ENCODE measurements at places on chromosomes 7 and 10.

DNA sequence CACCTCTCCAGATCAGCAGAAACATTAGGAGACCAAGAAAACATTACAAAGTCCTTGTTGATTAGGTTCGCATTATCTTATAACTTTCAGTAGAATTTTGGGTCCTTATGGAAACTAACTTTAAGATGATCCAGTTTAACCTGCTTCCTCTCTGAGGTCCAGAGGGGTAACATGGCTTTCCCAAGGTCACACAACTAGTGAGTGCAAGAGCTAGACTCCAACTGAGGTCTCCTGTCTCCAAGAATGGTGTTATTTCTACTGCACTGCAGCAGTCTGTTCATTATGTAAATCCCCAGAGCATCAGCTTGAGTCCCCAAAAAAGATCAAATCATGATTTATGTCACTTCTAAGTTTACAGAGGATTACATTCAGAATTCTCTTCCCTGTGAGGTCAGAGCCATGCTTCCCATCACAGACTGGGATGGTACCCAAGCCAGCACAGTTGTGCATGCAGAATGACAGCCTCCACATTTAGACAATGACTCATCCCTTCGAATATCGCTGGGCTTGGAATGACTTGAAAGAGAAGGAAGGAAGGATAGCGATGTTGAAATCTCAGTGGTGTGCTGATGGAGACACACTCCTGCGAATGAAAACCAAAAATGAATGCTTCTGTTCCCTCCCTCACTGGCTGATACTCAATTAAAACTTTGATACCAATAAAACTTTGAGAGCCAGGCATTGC lies 163.1 kb upstream of the PLXNA4 start:
- no peak for DNase-seq

GRCh38 chr10:35000936-35001335 lies 89.2 kb downstream of the CUL2 start:
- DNase-seq: no peak

- no peak for DNase-seq
Observed at GRCh38 chr10:79424221-79425073, 21.0 kb downstream of the ZCCHC24 start.

DNA sequence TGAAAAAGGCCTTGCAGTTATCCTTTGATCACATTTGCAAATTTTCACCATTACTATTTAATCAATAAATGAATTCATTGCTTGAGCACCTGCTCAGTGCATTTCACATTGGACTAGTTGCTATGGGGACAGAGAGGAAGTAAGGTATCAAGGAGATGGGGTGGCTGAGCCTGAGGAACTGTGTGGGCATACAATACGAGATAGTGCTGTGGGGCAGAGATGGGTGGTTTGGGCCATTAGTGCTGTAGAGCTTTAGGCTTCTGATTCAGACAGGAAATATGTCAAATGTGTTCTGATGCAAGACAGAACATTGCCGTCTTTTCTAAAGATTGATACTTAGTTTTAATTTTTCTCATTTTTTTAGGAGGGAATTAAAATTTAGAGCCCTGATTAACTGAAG lies 13.2 kb downstream of the ITGB8 start:
- no peak for DNase-seq

DNA sequence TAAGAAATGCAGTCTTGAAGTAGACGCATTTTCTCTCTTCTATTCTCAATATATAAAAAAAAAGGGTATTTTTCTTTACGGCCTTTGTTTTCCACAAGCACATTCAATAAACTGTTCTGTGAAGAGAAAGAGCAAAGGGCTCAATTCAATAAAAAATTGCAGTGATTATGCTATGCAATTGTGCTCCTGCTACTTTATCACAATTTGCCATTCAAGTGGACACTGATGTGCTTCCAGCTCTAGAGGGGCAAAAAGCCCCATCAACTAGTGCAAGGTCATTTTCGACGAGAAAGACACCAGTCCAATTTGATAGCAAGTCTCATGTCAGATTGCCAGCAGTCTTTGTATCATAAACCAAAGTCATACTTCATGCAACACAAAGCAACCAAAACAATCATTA lies 82.6 kb upstream of the THSD7A start:
- DNase-seq: no peak

- no peak for DNase-seq
Observed at GRCh38 chr7:117217106-117218035, 105.5 kb downstream of the WNT2 start.

- DNase-seq: no peak
Observed at GRCh38 chr10:80170641-80171040, 34.7 kb downstream of the ANXA11 start.

DNA sequence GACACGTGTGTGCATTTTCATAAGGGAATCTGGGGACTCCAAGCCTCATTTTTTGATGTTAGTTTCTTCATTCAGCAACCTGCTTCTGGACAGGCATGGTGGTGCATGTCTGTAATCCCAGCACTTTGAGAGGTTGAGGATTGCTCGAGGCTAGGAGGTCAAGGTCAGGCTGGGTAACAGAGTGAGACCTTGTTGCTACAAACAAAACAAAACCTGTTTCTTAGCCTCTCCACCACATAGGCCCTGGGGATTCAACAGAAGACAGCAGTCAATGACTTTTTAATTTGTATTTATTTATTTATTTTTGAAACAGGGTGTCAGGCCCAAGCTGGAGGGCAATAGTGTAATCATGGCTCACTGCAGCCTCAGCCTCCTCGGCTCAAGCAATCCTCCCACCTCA lies 6.9 kb upstream of the CYTH3 start:
- DNase-seq: no peak

DNA sequence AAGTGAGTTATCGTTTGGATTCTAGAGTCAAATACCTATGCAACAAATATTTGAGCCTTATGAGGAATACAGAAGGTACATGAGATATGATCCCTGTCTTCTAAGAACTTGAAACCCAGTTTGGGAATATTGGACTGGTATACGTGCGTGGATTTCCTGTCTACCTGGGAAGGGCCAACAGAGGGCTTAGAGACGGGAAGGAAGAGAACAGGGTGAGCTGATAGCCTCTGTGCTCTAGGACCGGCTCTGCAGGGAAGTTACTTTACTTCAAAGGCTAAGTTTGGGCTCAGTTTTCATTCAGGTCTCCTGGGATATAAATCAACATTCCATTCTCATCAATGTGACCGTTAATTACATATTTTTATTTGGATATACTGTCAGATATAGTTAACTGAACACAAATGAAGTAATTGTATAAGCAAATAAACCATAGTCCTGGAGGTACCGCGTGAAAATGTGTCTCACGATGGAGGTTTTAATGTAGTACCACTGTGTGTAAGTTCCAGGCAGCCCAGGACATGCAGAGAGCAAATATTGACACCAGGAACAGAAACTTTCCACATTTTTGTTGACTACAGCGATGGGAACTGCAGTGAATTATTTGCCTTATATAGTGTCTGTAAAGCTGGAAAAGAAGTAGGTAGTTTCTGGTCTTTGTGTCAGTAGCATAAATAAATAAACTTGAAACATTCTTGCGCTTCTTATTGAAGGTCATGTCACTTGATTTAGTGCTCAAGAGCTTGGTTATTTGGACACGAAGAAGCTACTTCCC lies 8.6 kb downstream of the CHST12 start:
- DNase-seq: no peak

GRCh38 chr7:366161-366803 lies 76.3 kb downstream of the FOXL3 start:
- DNase-seq: no peak

DNA sequence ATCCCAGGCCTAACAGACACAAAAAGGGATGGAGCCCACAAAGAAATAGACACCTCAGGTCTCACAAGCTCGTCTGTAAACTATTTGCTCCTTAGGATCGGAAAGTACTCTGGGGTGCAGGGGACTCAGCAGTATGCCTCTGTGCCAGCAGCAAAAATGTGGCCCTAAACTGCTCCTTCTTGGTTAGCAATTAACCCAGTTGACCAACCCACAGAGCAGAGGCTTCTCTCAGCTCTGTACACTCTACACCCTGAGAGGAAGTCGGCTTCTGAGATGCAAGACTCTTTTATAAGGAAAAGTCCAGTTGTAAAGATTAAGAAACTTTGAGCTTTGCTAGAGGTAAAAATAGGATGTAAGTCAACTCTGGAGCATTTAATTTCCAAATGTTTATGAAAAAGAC lies 156.3 kb upstream of the PRSS58 start:
- no peak for DNase-seq

DNA sequence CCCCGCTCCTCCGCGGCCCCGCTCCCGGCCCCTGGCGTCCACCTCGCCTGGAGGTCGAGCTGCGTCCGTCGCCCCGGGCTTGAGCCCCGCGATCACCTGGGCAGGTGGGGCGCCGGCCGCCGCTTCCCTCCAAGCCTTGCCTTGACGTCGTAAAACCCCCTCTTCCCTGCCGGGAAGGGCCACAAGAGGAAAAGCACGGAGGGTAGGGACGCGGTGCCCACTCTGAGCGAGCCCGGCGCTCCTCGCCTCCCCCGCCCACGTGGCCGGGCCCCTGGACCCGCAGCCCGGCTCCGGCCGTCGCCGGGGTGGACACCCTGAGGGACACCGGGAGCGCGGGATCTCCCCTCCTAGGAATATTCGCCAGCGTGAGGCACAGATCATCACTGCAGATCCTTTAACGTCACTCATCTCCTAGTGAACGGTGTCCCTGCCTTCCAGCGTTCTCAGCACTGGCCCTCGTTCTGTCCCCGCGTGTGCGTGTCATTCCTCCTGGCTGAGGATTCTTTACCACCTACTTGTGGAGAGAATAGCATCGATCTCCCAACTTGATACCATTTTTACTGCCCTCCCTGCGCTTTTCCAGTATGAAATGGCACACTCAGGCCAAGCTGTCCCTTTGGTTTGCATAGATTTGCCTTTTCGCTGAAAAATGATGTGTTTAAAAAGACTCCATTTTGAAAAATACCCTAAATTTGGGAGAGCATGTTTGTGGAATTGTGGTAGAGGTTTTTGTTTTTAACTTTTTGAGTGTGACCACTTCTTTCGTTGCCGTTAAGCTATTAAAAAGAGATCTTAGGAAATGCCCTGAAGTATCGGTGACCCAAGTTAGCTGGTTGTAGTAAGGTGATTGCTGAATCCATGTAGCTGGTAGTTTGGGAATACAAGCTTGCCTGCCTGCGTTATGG lies 649 bp downstream of the ACTR3B start:
- no peak for DNase-seq

GRCh38 chr7:45563941-45564461 lies 10.2 kb upstream of the ADCY1 start:
- DNase-seq: no peak

DNA sequence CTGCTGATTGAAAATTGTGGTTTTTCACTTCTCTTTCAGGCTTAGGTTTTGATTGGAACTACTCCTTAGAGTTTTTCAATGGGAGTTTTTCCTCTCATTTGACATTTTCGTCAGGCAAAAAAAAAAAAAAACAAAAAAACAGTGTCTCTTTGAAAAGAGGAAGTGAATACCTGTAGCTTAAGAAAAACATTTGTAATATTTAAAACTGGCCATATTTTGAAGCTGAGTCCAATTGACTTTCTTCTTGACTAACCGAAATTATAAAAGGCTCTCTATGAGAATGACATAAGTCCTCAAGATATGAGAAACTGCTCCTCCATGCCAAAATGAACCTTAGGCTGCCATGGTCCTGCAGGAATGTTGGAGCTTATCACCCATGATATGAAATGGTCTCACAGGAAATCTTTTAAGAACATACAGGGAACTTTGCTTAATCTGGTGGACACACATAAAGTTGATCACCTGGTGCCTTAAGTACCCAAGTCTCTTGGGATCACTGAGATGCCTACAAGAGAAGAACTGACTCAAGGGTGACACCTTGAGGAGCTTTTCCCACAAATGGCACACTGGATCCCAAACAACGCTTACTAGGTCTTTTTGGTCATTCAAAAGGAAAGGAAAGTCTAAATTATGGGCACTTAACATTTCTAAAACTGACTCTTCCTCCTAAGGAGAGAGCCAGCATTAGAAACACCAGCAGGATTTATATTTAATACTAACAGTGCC lies 263.4 kb downstream of the CDC14C start:
- no peak for DNase-seq

DNA sequence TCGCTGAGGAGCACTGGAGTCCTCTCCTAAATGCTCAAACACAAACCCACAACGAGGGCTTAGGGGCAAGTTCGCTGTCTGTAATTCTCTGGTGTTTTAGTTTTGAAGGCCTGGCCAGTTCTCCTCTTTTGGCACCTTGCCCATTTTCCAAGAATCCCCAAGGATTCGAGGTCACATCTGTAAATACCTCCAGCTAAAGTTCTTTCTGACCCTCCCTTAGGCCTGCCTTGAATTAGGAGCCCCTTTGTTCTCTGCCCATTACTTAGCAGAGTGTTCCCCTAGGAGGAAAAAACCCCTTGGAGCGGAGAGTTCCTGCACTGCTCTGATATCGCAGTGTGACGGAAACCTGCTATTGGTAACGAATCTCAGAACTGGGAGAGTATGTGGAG lies 743 bp upstream of the PYROXD2 start:
- no peak for DNase-seq

DNA sequence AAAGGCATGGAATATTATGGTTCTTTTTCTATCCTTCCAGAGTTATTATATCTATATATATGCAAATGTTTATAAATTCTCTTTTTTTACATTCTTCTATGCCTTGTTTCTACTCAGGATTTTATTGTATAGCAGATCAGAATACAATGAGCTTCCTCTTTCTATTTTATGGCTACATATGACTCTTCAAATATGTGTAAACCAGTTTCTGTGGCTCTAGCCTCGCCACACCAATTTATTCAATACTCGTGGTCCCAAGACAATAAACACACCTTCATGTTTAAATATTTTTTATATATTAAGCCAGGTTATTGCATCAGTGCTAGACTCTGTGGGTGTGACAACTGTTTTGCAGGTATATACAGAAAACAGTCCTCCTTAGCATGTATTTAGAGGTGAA lies 237.5 kb upstream of the MKLN1 start:
- no peak for DNase-seq

DNA sequence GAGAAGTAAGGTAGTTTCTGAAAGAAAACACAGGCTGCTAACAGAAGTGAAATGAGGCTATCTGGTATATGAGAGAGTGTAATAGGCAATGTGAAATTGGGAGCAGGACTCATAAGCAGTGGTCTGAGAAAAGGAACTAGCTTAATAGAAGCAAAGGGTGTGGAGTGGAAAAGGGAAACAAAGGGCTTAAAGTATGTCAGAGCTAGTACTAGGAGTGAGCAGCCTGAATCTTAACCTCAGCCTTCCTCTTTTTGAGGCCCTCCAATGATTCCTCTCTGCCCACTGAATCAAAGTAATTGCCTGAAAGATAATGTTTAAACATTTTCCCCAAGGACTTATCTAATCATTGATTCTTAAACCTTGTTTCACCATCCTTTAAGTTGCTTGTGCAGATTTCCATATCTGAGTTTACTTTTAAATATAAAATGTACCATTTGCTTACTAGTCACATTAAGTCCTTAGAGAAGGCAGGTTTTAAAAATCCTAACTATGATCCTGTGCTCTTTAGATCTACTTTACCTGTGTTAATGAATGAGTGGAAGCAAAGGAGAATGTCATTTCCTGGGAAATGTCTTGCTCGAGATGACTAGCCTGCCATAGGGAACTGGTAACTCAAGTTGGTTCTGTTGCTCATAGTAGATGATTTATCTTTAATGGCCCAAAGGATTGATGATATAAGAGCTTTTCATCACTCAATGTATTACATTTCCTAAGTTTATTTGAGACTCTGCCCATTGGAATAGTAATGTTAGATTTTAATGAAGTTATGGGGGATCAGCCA lies 155.0 kb downstream of the SKAP2 start:
- no peak for DNase-seq

GRCh38 chr7:30678805-30679204 lies 3.5 kb downstream of the CRHR2 start:
- DNase-seq: no peak

GRCh38 chr7:11607686-11608085 lies 224.3 kb downstream of the THSD7A start:
- DNase-seq: no peak

GRCh38 chr7:110522061-110522760 lies 568.7 kb upstream of the LRRN3 start:
- DNase-seq: no peak

GRCh38 chr10:70348228-70348850 lies 34.1 kb downstream of the LRRC20 start:
- DNase-seq: no peak
